Right hindlimb (tissue), 1 donor: ENCODE measurements at places on chromosomes 4 and X.
A peak's percentile ranks its signal among the peaks of the same experiment; 100 is the strongest.

- DNase-seq = no peak
These were observed 64.5 kb downstream of the MID1 start for GRCh38 chrX:10555846-10556245.

- no peak for DNase-seq
These were observed 450.6 kb upstream of the RASGEF1B start for GRCh38 chr4:81922313-81922712.

GRCh38 chr4:25092139-25092538, 61.4 kb upstream of the LGI2 start:
- no peak for DNase-seq

- DNase-seq = no peak
These were observed 27.8 kb downstream of the RASL11B start for GRCh38 chr4:52889778-52890520.

DNA sequence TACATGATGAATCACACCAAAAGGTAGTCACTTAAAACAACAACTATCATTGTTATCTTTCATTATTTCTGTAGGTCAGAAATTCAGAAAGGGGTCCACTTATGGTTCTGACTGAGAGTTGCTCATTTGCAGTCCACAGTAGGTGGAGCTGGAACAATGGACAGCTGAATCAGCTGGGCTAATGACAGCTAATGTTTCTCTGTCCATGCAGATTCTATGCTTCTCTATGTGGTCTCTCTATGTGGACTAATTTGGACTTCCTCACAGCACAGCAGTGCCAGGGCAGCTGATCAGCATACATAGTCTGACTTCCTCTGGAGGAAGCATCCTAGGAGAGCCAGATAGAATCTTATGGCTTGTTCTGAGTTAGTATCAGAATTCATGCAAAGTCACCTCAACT, 131.7 kb upstream of the INTU start:
- no peak for DNase-seq

GRCh38 chr4:112739442-112739841, 102.5 kb downstream of the LARP7 start:
- DNase-seq = no peak

GRCh38 chr4:4838051-4838935, 21.2 kb upstream of the MSX1 start:
- DNase-seq = no peak

- DNase-seq = no peak
These were observed 11.3 kb downstream of the RASSF6 start for GRCh38 chr4:73608689-73609594.

DNA sequence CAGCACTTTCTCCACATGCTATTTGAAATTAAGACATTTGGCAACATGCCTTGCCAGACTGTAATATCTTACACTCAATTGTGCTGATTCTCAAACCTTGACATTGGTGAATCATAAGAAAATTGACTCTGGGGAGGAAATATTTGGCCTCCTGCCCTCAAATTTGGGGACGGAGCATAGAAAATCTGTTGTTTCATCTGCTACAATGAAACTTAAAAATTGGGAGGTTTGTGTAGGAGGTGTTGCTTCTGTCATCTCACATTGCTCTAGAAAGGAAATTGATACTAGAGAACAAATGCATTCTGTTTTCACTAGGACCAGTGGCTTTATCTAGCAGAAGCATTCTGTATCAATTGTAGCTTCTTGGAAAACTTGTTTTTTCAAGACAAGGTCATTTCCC, 5.3 kb downstream of the OCRL start:
- no peak for DNase-seq

- DNase-seq = no peak
These were observed 76.6 kb downstream of the INTS12 start for GRCh38 chr4:105631818-105632400.

DNA sequence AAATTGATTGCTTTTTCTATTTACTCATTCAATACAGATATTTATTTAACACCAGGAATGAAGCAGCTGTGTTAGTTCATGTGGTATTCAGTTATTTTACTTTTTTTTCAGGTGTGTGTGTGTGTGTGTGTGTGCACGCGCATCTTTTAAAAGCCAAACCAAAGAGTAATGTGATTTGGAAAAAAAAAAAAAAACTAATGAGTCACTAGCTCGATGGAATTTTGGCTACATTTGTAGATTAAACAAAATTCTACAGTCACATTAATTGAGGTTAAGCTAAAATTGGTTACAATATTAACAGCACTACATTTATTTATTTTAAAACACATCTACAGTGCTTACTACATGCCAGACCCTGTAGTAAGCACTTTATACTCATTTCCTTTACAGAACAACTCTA, 66.8 kb downstream of the HHIP start:
- DNase-seq = no peak

DNA sequence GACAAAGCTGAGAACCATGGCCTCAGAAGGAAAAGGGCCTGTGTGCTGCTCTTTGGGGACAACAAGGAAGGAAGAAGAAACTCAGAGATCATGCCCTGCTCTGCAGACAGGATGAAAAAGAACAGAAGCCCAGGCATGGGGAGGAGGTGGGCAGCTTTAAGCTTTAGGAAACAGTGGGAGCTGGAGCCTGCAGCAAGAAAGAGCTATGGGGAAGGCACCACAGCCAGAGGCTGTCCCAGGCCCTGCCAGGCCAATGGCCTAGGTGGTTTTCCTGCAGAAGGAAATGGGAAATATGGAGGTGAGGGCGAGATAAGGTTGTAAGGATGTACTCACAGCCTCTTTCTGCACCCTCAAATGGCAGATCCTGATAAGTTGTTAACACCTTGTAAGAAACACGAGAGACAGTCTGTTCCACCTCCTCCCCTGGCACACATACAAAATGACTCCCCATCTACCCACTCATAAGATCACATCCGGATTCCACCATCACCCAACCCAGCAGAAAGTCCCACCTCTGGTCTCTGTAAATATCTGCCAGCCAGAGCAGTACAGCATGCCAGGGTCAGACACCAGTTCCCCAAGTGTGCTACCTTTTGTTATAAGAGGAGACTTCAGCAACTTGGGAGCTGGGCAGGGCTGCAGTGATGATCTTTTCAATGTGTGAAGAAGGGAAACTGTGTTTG, 105.2 kb downstream of the RTL5 start:
- DNase-seq = no peak

DNA sequence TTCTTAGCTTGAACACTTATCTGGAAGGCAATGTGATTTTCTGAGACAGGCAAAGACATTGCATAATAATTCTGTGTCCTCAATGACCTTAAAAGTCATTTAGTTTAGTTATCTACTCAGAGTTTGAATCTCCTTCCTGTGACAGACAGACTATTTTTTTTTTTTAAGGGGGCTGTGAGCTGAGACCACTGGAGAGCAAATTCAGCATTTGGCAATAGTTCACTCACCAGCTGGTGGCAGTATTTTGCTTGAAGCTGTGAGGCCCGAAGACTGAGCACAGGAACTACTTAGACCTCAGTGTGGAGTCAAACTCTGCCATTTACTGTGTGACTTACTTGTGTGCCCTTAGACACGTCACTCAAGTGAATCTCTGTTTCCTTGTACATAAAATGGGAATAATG, 22.9 kb upstream of the CPE start:
- peak; percentile 42 for DNase-seq

DNA sequence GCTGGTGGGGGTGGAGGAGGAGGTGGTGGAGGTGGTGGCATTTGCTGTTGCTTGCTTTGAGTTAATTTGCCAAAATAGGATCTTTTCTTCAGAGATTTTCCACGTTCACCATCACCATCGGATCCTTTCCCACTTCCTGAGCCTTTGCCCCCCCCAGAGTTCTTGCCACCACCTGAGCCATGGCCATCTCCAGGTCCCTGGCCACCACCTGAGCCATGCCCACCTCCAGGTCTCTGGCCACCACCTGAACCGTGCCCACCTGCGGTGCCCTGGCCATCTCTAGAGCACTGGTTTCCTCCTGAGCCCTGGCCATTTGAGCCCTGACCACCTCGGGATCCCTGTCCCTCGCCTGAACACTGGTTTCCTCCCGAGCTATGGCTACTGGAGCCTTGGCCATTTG, 1.9 kb downstream of the IRS4 start:
- no peak for DNase-seq

- no peak for DNase-seq
These were observed 157.6 kb downstream of the EMCN start for GRCh38 chr4:100360211-100360610.

DNA sequence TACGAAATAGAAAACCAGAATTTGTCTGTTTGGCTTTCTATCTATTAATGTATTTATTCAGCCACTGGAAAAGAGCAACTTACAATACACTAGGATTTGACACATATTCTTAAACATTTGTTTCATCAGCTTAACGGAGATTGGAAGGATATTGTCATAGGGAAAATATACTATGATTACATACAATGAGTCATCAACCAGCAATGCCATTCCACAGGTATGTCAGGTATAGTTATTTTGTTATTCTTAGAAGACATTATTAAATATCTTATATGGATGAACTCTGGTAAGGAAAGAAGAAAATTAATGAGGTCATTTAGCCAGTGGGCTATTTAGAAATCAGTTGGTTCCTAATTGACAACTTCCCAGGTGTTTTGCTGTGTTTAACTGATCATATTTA, 926.6 kb downstream of the STIM2 start:
- no peak for DNase-seq

DNA sequence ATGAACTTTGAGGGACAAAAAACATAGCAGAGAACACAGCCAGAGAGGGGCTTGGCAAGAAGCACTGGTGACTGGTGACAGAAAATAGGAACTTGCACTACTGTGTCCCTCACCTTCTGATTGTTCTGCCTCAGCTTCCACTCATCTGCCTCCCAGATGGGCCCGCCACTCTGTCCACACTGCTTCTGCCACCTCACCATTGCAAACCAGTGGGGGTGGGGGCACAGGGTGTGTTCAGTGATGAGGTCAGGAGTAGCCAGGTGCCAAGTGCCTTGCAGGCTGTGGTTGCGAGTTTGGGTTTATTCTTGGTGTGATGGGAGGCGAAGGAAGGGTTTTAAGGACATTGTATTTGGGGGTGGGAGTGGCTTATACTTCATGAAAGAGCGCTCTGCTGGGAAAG, 9.1 kb upstream of the UBA1 start:
- DNase-seq = no peak

DNA sequence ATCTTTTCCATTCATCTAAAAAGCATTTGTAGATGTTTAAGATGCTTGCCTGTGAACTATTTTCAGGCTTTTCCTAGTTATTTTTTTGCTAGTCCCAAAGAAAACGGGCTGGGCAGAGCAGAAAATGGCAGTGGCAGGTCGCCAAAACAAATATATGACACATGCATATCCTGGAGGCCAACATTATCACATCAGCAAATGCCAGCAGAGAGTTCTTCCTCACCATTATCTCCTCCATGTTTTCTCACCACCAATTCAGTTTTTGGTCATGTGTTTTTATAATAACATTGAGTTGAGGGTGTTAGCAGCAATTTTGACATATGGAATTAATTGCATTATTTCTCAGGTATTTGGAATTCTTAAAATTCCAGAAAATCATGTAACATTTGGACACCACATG, 97.9 kb upstream of the EOLA2 start:
- DNase-seq = peak; percentile 19

- DNase-seq = no peak
These were observed 114.8 kb downstream of the CDS1 start for GRCh38 chr4:84697615-84698201.

- DNase-seq = no peak
These were observed 20.3 kb upstream of the SOD3 start for GRCh38 chr4:24775032-24775605.

- DNase-seq = no peak
These were observed 59.0 kb upstream of the C1QTNF7 start for GRCh38 chr4:15368856-15369255.

DNA sequence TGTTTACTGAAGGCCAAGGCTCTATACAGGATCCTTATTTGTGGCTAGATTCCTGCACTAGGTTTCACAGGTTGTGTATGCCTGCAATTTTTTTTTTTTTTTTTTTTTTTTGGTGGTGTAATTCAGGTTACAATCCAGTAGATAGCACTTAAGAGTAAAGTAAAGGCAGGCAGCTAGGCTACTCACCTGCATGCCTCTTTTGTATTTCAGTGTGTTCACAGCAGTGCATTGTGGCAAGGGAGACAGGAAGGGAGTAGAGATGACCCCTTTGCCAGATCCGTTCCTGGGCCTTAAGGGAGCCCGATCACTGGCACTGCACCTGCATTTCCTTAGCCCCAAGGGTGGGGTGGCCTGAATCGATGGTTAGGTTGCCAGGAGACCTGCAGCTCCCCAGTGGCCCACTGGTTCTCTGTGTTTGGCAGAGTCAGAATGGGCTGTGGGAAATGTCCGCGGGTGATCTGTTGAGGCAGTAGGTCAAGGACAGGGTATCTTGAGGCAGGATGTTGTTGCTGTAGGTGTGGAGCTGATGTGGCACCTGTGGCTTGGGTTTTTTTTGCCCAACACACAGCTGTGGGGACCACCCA, 374.9 kb upstream of the AADAT start:
- DNase-seq = no peak

GRCh38 chr4:94349193-94349592, 6.6 kb upstream of the HPGDS start:
- no peak for DNase-seq

DNA sequence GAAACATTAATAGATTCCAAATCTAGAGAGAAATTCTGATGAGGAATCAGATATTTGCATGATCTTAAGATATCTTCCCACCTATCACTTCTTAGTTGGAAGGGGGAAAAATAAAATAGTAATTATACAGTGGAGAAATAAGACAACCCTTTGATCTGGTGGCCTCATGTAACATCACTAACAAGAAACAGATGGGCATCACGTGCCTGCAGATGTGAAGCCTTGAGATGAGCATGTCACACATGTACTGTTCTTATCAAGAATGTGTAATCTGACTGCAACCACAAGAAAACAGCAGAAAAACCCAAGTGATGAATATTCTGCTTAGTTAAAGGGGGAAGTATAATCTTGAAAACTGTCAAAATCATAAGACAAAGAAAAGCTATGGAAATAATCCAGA, 31.4 kb upstream of the NKX6-1 start:
- no peak for DNase-seq

DNA sequence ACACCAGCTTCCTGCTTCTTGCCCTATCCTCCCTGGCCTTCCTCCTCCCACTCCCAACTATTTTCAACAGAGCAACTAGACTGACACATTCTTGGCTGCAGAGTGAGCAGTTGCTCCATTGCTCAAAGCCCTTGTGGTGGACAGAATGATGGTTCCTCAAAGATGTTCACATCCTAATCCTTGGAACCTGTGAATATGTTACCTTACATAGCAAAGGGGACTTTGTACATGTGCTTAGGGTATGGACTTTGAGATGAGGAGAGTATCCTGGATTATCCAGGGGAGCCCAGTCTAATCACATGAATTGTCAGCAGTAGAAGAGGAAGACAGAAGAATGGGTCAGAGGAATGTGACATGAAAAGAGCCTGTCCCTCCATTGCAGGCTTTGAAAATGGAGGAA, 24.9 kb upstream of the HOPX start:
- DNase-seq = no peak

DNA sequence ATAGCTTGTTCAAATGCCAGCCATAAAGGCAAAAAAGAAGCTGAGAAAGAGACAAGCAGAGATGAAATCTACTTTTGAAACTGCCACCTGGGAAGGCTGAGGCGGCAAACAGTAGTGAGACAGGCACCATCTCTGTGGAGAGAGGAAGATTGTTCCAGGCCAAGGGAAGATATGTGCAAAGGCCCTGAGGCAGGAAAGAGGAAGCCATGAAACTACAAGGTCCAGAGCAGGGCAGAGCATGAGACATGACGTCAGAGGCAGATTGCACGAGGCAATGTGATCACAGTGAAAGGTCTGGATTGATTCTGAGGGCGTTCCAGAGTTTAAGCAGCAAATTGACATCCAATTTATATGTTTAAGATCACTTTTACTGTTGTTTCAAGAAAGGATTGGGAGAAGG, 226.1 kb downstream of the QDPR start:
- DNase-seq = no peak

GRCh38 chr4:147633113-147633512, 15.9 kb downstream of the TMEM184C start:
- no peak for DNase-seq

GRCh38 chrX:132488819-132489577, at the start of gene MBNL3:
TSS of gene MBNL3 (minus strand) at chrX:132489038. CDS start at chrX:132439611, 49,427 bp downstream.
- peak; percentile 76 for DNase-seq
